ENCODE measurements at places on chromosomes 7 and 10.

GRCh38 chr7:92621561-92622023 is 31.4 kb upstream of the FAM133B start:
- DNase-seq, result no peak

DNA sequence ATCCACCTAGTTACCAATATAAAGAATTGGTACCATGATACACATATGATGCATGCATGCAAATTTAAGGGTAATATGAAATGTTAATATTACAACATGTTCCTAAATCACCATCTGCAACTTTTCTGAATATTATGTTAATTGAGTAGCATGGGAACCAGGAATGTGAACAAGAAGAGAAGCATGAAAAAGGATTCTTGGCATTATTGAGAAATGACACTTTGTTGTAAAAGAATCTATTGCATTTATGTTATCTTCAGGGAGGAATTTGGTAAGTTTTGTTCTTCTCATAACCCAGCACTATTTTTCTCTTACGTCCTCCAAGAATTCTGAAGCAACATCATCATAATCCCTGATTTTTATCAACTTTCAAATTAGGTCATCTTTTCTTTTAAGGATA is 159.9 kb upstream of the SLC25A13 start:
- no peak for DNase-seq

DNA sequence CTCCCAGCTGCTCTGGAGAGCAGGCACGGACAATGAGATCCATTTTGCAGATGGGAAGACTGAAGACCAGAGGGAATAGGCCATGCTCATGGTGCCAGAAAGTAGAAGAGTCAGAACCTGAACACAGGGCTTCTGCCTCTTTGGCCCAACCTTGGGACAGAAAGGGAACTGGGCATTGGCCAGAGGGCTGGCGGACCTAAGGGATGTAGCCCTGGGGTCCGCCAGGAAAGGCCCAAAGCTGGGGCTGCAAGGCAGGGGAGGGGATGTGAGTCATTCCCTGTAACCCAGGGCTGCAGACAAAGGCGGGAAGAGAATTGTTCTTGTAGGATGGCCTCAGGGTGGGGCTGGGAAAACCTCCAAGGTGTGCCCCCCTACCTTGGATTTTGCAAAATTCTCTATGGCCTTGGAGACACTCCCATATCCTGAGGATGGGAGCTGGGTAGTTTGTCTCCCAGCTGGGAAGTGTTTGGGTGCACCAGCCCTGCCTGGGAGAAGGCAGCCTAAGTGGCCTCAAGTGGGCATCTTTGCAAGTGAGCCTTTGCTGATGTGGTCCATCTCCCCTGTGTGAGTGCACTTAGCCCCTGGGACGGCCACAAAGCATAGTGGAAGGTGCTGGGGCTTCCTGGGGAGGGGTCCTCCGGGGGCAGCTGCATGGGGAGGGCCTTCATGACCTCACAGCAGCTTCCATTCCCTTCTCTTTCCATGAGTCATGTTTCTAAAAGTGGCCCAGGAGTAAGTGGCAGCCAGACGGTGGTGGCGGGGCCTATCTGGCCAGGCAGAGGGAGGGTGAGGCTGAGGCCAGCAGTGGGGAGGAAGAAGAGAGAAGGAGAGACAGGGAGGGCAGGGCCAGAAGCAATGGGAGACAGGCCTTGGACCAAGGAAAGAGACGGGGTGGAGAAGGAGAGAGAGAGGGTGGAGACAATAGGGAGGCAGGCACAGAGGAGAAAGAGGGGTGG is 9.2 kb downstream of the AQP1 start:
- DNase-seq, result no peak

DNA sequence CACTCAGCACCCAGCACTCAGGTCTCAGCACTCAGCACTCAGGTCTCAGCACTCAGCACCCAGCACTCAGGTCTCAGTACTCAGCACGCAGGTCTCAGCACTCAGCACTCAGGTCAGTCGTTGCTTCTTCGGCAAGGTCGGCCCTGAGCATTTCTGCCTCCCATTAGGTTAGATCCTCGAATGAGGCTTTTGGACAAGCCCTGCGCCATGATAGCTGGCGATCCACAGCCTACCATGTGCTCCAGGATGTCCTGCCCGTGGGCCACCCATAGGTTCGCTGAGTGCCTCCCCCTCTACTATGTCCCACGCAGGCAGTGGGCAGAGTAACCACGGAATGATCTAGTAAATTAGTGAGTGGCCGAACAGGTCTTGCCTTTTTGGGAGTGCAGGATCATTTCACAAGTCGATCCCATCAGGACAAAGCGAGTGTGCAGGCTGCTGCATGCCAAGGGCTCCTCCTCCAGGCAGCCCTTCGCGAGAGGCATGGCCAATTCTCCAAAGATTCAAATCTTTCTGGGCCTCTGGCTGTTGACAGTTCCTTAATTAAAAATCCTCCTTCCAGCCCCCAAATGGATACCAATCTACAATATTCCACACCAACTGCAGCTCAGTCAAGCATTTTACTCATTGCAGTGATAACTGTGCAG is 206.3 kb downstream of the ADARB2 start:
- DNase-seq, result no peak

GRCh38 chr10:132707121-132707775 is 78.7 kb downstream of the NKX6-2 start:
- no peak for DNase-seq

GRCh38 chr7:155997431-155998327 is 185.4 kb upstream of the SHH start:
- no peak for DNase-seq

GRCh38 chr7:121620953-121621606 is 225.0 kb upstream of the FAM3C start:
- DNase-seq, result no peak

GRCh38 chr7:128053023-128053422 is 21.8 kb upstream of the LRRC4 start:
- DNase-seq, result no peak

DNA sequence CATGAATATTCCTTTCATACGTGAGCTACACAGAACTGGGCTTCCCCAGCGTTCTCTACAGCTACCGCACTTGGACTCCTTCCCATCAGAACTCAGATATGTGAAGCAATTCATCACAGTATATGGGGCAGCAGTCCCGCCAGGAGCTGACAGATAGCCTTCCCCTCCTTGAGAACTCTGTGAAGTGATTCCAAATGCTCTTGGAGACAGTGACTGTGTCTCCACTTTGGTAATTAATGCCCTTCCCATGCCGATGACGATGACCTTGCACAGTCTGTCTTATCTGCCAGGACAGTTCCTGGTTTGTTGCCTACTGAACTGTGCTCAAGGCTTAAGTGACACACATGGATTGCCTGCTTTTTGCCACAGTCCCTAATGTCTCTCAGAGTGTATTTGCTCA is 75.0 kb upstream of the AFAP1L2 start:
- no peak for DNase-seq

GRCh38 chr7:46900312-46901263 is 681.3 kb downstream of the TNS3 start:
- DNase-seq, result no peak

DNA sequence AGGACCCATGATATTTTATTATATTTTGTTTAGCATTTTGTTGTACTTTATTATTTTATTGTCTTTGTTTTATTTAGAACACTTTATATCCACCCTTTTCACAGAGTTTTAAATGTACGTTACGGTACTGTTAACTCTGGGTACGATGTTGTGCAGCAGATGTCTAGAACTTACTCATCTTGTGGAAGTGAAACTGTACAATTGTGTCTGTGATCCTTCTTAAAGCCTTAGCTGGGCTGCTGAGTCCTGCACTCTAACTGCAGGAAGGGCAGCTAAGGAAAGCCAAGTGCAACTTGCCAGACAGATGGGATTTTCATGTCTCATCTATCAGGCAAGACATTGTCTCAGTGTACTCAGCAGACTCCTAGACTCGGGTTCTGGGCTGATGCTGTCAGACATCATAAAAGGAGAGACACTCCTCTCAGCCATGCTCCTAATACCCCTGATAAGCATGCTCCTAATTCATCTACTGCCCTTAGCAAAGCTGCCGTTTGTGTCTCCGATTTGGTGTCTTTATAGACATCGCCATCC is 14.6 kb upstream of the INSYN2A start:
- DNase-seq, result no peak

GRCh38 chr10:79937701-79938151 is 11.2 kb downstream of the SFTPD start:
- no peak for DNase-seq

- DNase-seq, result no peak
These were observed 151.6 kb upstream of the CACNA2D1 start for GRCh38 chr7:82595176-82595575.

GRCh38 chr10:60299961-60300883 is 89.5 kb downstream of the ANK3 start:
- peak; percentile 31 for DNase-seq

GRCh38 chr10:99967961-99968360 is 41.8 kb downstream of the DNMBP start:
- no peak for DNase-seq

- DNase-seq, result no peak
These were observed 111.3 kb downstream of the PTEN start for GRCh38 chr10:87974769-87975168.

DNA sequence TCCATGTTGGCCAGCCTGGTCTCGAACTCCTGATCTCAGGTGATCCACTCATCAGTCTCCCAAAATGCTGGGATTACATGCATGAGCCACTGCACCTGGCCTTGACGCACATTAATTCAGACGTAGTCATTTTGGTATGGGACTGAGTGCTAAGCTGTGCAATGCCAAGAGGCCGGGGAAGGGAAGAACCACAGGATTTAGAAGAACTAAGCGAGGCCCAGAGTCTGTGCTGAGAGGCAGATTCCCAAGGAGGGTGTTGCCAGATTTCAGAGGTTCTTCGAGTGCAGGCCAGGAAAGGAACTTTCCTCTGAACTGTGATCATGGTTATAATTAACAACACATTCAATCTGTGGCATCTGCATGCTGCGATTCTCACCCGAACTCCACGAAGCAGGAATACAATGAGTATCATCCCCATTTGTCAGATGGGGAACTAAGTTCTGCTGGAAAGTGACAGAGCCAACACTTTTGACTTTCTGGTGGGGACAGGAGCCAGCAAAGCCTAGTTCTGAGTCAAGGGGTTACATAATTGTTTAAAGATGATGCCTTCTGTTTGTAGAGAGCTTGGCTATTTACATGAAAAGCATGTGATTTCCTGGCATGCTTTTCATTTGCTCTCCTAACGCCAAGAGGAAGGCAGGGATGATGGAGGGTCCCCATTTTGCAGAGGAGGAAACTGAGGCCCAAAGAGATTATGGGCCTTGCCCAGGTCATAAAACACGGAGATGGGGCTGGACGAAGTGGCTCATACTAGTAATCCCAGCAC is 6.2 kb upstream of the ZAN start:
- no peak for DNase-seq

DNA sequence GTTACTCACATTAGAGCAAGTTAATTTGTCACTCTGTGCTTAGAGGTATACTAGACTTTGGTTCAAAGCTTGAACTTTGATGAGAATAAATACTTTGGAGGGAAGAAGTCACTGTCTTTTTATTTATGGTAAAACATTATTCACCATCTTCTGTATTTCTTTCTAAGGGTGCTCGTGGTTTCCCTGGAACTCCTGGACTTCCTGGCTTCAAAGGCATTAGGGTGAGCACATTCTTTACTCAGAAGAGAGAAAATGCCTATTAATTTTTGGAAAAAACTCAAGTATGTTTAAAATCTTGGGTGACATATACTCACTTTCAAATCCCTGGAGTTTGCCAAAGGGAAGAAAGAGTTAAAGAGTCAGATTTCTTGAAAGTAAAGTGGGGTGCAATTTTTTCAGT is 10.8 kb downstream of the COL1A2 start:
- no peak for DNase-seq

DNA sequence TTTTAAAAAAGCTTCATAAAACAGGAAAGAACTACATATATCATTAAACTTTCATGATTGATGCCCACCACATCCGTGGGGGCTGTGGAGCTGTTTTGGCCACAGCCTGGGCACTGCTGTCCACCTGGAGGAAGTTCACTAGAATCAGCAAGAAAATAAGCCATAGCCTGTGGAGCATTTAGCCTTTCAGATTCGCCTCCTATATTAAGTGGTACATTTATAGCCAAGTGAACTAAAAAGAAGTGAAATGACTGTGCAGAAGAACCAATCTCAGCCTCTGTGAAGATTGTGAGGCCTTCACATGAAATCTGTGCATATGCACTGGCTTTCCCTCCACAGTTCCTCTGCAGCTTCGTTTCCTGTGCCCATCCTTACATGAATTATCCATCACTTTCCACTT is 23.5 kb downstream of the WNT16 start:
- DNase-seq, result no peak

DNA sequence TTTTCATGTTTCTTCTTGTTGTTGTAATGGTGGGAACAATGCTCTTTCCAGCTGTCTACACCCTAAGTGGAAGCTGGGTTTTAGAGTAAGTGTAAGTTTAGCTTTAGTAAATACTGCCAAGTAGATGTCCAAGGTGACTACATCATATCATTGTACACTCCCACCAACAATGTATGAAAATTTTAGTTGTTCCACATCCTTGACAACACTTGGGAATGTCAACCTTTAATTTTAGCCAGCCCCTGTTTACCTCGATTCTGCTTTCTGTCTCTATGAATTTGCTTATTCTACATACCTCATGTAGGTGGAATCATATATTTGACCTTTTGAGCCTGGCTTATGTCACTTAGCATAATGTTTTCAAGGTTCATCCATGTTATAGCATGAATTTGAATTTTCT is 93.0 kb downstream of the MTPAP start:
- DNase-seq, result no peak

GRCh38 chr10:127911218-127911866 is 4.4 kb downstream of the PTPRE start:
- no peak for DNase-seq

- DNase-seq, result no peak
These were observed 292.1 kb downstream of the THSD7A start for GRCh38 chr7:11539853-11540252.

Measured in globus pallidus (tissue), 1 donor.